ENCODE measurements at places on chromosomes 3 and 15.

- no peak for DNase-seq
These were observed 609.1 kb upstream of the BCHE start for GRCh38 chr3:166446291-166446690.

- no peak for DNase-seq
These were observed 25.8 kb upstream of the NEDD4 start for GRCh38 chr15:56019060-56019793.

- DNase-seq: no peak
These were observed 36.5 kb downstream of the PLXNA1 start for GRCh38 chr3:127019449-127019848.

- no peak for DNase-seq
These were observed 224.1 kb upstream of the TPRG1 start for GRCh38 chr3:188947401-188948280.

DNA sequence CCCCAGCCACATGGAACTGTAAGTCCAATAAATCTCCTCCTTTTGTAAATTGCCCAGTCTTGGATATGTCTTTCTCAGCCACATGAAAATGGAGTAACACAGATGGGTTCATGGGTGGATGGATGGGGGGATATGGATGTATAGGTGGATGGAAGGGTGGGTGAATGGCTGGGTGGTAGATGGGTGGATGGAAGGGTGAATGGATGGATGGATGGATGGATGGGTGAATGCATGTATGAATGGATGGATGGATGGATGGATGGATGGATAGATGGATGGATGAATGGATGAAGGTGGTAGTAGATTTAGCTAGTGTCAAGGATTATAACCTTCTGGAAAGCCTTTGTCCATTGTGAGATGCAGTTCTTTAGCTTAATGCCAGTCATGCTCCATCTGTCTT lies 146.1 kb upstream of the ATP2B2 start:
- DNase-seq: no peak

DNA sequence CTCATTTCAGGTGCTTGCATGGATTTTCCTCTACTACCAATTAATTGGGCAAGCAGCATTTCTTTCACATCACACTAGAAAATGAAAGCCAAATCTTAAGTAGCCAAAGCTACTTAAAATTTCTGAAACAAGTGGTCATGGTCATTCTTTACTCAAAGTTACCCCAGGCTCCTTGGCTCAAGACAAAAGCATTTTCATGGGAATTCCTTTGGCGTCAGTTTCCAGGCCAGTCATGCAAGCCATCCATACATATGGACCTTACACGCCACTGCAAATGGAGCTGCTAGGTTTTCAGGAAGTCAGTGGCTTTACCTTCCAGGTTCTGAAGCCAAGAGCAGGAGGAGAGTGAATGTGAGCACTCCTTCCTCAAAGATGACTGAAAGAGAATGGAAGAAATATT lies 83.7 kb upstream of the IL12A start:
- no peak for DNase-seq

GRCh38 chr3:161349529-161350312 lies 21.6 kb downstream of the SPTSSB start:
- no peak for DNase-seq

DNA sequence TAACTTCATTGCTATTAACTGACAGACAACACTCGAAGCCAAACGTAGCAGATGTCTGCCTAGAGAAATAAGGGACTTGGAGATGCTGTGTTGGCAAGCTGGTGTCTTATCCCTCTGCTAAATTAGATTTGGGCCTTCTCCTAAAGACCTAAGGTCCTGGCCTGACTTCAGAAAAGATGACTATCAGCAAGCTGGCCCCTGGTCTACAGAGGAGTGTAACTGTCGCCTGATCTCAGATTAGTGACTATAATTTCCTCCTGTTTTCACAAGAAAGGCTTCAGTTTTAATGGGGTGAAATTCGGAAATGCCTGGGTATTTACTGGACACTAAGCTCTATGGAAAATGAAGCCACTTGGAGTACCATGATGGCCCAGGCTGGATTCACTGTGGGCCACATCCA lies 53.1 kb upstream of the SLC7A14 start:
- DNase-seq: no peak

- DNase-seq: peak; percentile 12
These were observed at the start of gene PTX3 for GRCh38 chr3:157436583-157437291. Gene PTX3 (plus strand): TSS chr3:157436850. CDS start chr3:157436934, 84 bp downstream.

- DNase-seq: no peak
These were observed 33.5 kb downstream of the BDH1 start for GRCh38 chr3:197522183-197522715.

- DNase-seq: no peak
These were observed 321.2 kb upstream of the COL8A1 start for GRCh38 chr3:99317201-99317600.

- DNase-seq: no peak
These were observed 16.7 kb upstream of the ZMAT3 start for GRCh38 chr3:179088306-179088705.

DNA sequence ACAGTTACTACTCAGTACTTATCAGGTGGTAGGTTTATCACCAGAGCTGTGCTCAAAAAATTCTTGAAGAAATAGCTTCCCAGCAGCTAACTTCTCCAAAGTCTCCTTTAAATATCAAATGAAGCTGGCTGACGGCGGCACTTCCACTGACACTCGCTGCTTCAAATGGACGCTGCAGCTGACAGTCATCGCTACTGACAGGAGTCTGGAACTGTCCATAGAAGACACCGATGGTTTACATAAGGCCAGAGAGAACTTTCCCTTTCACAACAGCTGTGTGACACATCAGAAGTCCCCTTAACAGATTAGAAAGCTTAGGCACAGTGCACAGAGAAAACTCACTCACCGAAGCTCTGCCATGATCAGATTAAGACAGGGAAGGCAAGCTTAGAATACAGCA lies 270.2 kb downstream of the SHOX2 start:
- no peak for DNase-seq

DNA sequence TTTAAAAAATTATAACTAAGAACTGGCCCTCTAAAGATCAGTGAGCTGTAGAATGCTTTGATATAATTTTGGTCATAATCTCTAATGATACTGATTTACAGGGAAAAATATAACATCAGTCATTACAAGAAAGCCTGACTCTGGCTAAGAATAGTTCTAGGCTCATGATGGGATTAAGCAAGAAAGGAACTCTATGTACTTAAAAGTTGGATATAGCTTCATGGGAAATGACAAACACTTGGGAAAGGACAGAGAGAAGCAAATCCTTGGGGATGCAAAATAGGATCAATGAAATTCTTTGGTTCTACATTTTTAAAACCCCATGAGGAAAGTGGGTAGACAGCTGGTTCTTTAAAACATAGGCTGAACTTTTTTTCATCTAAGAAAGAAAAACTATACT lies 472.7 kb upstream of the NR2F2 start:
- DNase-seq: no peak

- DNase-seq: no peak
These were observed 49.6 kb downstream of the SLMAP start for GRCh38 chr3:57805674-57806073.

DNA sequence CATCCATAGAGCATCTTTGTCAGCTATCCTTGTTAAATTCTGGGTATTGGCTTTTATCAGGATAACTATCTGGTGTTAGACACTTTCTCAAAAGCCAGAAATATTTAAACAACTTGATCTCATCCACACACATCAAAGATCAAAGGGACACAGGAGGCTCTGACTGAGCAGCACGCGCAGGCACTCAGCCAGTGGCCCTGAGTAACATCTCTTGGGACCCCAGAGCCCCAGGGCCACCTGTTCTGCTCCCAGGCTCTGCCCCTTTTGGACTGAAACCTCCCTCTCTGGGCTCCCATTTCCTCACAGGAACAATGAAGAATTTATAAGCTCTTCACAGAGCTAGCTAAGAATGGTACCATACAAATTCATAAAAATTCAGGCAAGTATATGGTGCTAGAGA lies 16.1 kb downstream of the ATP10A start:
- no peak for DNase-seq

GRCh38 chr3:45486136-45486535 lies 97.8 kb downstream of the LARS2 start:
- no peak for DNase-seq

DNA sequence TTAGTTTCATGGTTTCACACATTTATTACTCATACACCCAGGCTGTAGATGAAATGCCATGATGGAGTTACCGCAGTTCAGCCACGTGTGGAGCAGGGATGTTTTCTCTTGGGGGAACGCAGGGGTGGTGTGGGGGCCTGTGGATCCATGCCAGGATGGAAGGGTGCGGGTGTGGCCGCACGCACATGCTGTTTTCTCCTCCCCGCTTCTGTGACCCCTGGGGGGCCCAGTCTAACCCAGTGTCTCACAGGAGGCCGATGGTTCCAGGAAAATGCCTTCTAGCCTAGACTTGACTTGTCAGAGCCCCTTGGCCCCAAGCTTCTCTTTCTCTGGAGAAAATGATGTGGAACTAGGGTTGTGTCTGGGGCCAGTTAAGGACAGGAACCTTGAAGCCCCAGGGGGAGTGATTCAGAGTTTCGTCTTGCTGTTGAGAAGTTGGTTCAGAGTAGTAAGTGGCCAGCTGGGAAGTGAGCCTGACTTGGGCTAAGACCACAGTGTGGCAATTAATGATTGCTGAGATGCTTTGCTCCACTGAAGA lies 240.4 kb upstream of the BHLHE40 start:
- DNase-seq: no peak

- DNase-seq: no peak
These were observed 66.2 kb downstream of the SCN11A start for GRCh38 chr3:38985581-38985980.

GRCh38 chr3:24802614-24803013 lies 308.0 kb upstream of the THRB start:
- DNase-seq: no peak

GRCh38 chr15:96418146-96418545 lies 87.6 kb downstream of the NR2F2 start:
- DNase-seq: no peak

GRCh38 chr3:181718369-181718768 lies 6.6 kb downstream of the SOX2 start:
- DNase-seq: no peak

GRCh38 chr3:105752791-105753415 lies 115.9 kb downstream of the CBLB start:
- DNase-seq: no peak

DNA sequence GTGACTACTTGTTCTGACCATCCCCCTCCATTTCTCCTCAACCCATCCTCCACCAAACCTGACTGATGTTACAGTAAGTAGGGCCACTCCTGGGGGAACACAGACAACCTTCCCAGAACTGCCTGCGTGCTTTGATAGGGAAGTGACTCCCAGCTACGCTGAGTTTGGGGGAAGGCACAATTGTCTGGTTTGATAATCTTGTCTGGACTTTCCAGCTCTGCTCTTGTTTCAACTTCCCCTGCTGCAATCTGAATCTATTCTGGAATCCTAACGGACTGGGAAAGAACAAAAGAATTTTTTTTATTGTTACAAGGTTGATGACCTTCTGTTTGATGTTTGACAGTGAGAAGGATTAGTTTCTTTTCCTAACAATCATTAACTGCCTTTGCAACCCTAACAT lies 895.6 kb downstream of the ROBO1 start:
- no peak for DNase-seq

DNA sequence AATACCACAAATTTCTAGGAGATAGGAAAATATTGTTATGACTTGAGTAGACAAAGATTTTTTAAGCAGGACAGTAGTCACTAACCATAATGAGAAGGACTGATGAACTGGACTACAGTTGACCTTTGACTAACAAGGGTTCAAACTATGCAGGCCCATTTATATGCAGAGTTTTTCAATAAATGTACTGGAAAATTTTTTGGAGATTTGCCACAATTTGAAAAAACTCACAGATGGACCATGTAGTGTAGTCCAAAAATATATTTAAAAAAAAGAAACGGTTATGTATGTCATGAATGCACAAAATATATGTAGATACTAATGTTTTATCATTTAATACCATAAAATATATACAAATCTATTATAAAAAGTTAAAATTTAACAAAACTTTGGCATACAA lies 151.8 kb downstream of the LRRN1 start:
- no peak for DNase-seq

GRCh38 chr3:159390656-159391212 lies 588.9 kb downstream of the MFSD1 start:
- no peak for DNase-seq

DNA sequence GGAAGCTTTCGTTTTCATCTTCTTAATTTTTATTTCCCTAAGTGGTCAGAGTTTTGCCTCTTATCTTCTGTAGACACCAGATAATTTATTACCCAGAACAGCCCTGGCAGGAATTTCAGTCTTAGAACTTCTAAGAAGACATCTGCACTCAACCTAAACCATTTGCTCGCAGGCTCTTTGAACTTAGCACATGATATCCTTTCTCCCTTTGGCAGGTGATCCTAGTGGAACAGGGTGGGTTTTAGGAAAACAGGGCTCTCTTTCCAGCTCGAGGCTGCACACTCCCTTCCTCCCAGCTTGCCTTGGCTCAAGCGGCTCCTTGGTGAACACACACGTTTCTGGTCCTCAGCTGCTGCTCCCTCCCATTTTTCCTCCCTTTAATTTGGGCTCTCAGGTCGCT lies 116.5 kb downstream of the THSD4 start:
- no peak for DNase-seq

GRCh38 chr3:81743096-81744025 lies 18.1 kb downstream of the GBE1 start:
- DNase-seq: no peak

- no peak for DNase-seq
These were observed 97.7 kb upstream of the TBC1D5 start for GRCh38 chr3:17840126-17840525.

DNA sequence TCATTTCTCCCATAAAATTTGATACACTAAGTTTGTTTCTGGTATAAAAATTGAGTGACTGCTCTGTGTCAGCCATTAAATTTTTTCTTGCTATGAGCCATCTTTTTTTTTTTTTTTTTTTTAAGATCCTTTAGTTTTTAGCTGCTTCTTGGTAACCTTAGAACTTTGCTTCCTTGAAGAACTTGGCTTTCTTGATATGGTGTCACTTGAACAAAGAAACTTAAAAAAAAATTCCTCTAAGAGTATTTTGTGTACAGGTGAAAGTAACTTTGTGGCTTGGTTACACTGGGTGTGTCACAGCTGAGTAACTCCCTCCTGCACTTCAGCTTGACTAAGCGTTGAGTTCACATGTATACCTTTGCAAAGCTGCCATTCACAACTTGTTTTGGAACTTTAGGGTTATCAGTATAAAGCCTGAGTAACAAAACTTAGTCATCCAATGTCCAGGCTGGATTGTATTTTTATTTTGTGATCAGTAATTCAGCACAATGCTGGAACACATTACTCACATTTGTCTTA lies 6.5 kb downstream of the CHD2 start:
- DNase-seq: no peak

GRCh38 chr15:25971053-25971452 lies 107.9 kb upstream of the ATP10A start:
- DNase-seq: no peak

GRCh38 chr15:92847841-92848240 lies 52.3 kb upstream of the CHD2 start:
- no peak for DNase-seq

GRCh38 chr3:50265571-50265970 lies 3.4 kb upstream of the SEMA3B start:
- DNase-seq: no peak

- DNase-seq: no peak
These were observed 109.8 kb upstream of the SLC6A11 start for GRCh38 chr3:10706156-10706739.
